A549 treated with GW870086 at 1 μM for 4 hours (cell line): ENCODE measurements at places on chromosomes 2 and 18. TPM values are rescaled to one million over a fixed set of nuclear protein-coding genes. Genes with fewer than 3 reads are reported as not detected.

TRPM8 gene
- total RNA-seq = 0.03 to 0.49 TPM (median 0.28 TPM) in 5 replicates

AQP4 gene
- total RNA-seq = 0.09 TPM in 1 of 5 replicates, not detected in the others

ANKRD36C gene
- total RNA-seq = 2.6 to 4.6 TPM (median 3.9 TPM) in 5 replicates

GAREM2 gene
- 6.1 to 8.5 TPM (median 7.1 TPM) in 5 replicates for total RNA-seq

IL18R1 gene
- 0.69 to 1.3 TPM (median 0.79 TPM) in 5 replicates for total RNA-seq

TET3 gene
- 6.1 to 8.8 TPM (median 8.2 TPM) in 5 replicates for total RNA-seq

PRKAG3 gene
- not detected in 5 replicates for total RNA-seq

MC5R gene
- not detected in 5 replicates for total RNA-seq

INHA gene
- total RNA-seq = 0.18 to 0.47 TPM (median 0.36 TPM) in 5 replicates

SULT1C2 gene
- 0.29 to 0.85 TPM (median 0.62 TPM) in 5 replicates for total RNA-seq

HOXD9 gene
- 0.78 to 1.7 TPM (median 1.2 TPM) in 5 replicates for total RNA-seq

KIAA2012 gene
- not detected in 5 replicates for total RNA-seq

EGR4 gene
- total RNA-seq = 0.09 to 0.42 TPM (median 0.24 TPM) in 4 of 5 replicates, not detected in the other

MCM6 gene
- total RNA-seq = 46.6 to 50.6 TPM (median 48.7 TPM) in 5 replicates

DIPK1C gene
- not detected in 5 replicates for total RNA-seq

SP140L gene
- 2.4 to 4.3 TPM (median 3.5 TPM) in 5 replicates for total RNA-seq

FEV gene
- not detected in 5 replicates for total RNA-seq

CCDC141 gene
- total RNA-seq = not detected in 5 replicates

ANKRD62 gene
- total RNA-seq = not detected in 5 replicates

SLC4A5 gene
- 0.11 to 0.47 TPM (median 0.20 TPM) in 5 replicates for total RNA-seq

PLA2R1 gene
- 2.0 to 2.7 TPM (median 2.3 TPM) in 5 replicates for total RNA-seq

PLGLB1 gene
- 0.29 to 0.88 TPM (median 0.31 TPM) in 5 replicates for total RNA-seq

RDH14 gene
- total RNA-seq = 37.4 to 42.0 TPM (median 40.2 TPM) in 5 replicates

PIAS2 gene
- 7.6 to 9.7 TPM (median 8.6 TPM) in 5 replicates for total RNA-seq

IL36G gene
- 0.13 TPM in 1 of 5 replicates, not detected in the others for total RNA-seq

ZEB2 gene
- total RNA-seq = 4.0 to 8.3 TPM (median 6.4 TPM) in 5 replicates

CEP192 gene
- total RNA-seq = 5.9 to 9.5 TPM (median 8.1 TPM) in 5 replicates

NEURL3 gene
- 0.41 to 1.4 TPM (median 0.87 TPM) in 5 replicates for total RNA-seq

MAPRE3 gene
- 9.9 to 14.1 TPM (median 11.9 TPM) in 5 replicates for total RNA-seq

ACADL gene
- total RNA-seq = 0.06 to 0.09 TPM (median 0.07 TPM) in 3 of 5 replicates, not detected in the others

CELF4 gene
- not detected in 5 replicates for total RNA-seq

PLEK gene
- total RNA-seq = 0.06 TPM in 1 of 5 replicates, not detected in the others

CFAP65 gene
- 0.14 to 0.21 TPM (median 0.18 TPM) in 4 of 5 replicates, not detected in the other for total RNA-seq

CHRND gene
- total RNA-seq = not detected in 5 replicates

DCDC2C gene
- 0.19 to 0.68 TPM (median 0.30 TPM) in 3 of 5 replicates, not detected in the others for total RNA-seq

CROCC2 gene
- not detected in 5 replicates for total RNA-seq

SP140 gene
- 0.13 TPM in 1 of 5 replicates, not detected in the others for total RNA-seq

LRRTM1 gene
- not detected in 5 replicates for total RNA-seq

ACSL3 gene
- total RNA-seq = 119 to 154 TPM (median 142 TPM) in 5 replicates

HTR2B gene
- 0.06 TPM in 1 of 5 replicates, not detected in the others for total RNA-seq

ONECUT2 gene
- 0.25 to 0.61 TPM (median 0.34 TPM) in 5 replicates for total RNA-seq

STARD6 gene
- 0.22 TPM in 1 of 5 replicates, not detected in the others for total RNA-seq

CACNB4 gene
- total RNA-seq = 0.03 to 0.37 TPM (median 0.22 TPM) in 5 replicates

POMC gene
- total RNA-seq = not detected in 5 replicates

BIRC6 gene
- 26.3 to 41.7 TPM (median 29.3 TPM) in 5 replicates for total RNA-seq

CCDC88A gene
- total RNA-seq = 17.6 to 27.6 TPM (median 24.1 TPM) in 5 replicates

LIPG gene
- 0.19 to 0.34 TPM (median 0.27 TPM) in 5 replicates for total RNA-seq

SOX11 gene
- not detected in 5 replicates for total RNA-seq

SLC9A2 gene
- total RNA-seq = 2.9 to 3.7 TPM (median 3.1 TPM) in 5 replicates

CYP27C1 gene
- 2.7 to 5.2 TPM (median 4.0 TPM) in 5 replicates for total RNA-seq

C1GALT1C1L gene
- 1.8 to 3.0 TPM (median 2.6 TPM) in 5 replicates for total RNA-seq
